Activated T-helper 1 cell treated with anti-CD3 and anti-CD28 coated beads, Interleukin-12 subunit alpha, Interleukin-12 subunit beta, Interleukin-2, Interleukin-4 antibody, amounts not matched to agents 30 ng/mL and 10 ng/mL and 1 ng/mL, durations not matched to agents 14 hours and 24 hours and 36 hours (primary cell): ENCODE measurements at places on chromosomes 13 and 19. TPM values are rescaled to one million over a fixed set of nuclear protein-coding genes. Genes with fewer than 3 reads are reported as not detected.

DNA sequence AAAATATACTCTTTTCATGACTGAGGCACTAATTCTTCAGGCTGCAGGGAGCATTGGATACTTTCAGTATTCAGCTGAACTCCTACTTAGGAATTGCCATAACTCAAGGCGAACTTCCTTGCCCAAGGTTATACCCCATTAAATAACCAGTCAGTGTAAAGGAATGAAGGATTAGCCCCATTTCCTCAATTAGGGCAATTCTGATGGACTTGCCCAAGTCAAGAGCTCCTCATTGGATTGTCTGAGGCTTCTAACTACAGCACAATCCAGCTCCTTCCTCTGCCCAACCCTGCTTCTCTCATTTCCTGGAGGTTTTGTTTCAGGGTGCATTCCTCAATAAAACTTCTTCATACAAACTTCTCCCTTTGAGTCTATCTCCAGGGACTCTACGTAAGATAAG lies 329.2 kb downstream of the LIG4 start:
- DNase-seq = no peak

The RNF17 gene
- not detected in 2 replicates for total RNA-seq

The NBEA gene
- 0.15 and 0.18 TPM in 2 replicates for total RNA-seq

GRCh38 chr19:50490411-50490811 lies 13.8 kb upstream of the GARIN5A start:
- DNase-seq = no peak

DNA sequence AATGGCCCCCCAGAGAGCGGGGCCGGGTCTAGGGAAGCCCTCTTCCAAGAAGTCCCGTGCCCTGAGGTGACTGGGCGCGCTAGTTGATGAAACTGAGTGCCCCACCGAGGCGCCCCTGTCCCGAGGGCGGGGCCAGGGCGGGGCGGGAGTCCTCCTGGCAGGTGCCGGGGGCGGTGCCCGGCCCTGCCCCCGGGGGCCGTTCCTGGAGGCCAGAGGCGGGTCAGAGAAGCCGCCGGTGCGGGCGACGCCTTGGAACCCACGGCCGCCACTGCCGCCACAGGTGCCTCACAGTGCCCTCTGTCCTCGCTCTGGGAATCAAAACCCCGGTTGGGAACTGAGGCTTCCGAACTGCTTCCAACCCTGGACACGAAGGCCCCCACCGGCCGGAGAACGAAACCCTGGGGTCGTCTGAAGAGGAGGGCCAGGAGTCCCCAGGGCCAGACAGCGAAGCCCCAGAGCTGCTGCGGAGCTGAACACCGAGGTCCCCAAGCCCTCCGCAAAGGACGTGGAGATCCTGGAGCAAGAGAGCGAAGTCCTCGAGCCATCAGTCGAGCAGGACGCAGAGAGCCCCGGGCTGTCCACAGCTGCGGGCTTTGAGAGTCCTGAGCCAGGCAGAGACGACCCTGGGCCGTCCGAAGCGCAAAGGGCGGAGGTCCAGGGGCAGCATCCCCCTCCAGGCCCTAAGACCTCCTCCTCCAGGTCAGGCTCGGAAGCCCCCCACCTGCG lies at the start of gene MISP3:
MISP3 (plus strand) TSS at position 252 of the 726 bp plus-strand sequence. CDS start 524 bp downstream, outside the sequence.
- DNase-seq = peak; percentile 33

GRCh38 chr19:40542202-40542859 lies 34.3 kb upstream of the SHKBP1 start:
- DNase-seq = no peak

The FBXO17 gene
- total RNA-seq = 0.10 TPM in 1 of 2 replicates, not detected in the other

- DNase-seq = no peak
Observed at GRCh38 chr13:97223711-97224541, 1.8 kb downstream of the MBNL2 start.

DNA sequence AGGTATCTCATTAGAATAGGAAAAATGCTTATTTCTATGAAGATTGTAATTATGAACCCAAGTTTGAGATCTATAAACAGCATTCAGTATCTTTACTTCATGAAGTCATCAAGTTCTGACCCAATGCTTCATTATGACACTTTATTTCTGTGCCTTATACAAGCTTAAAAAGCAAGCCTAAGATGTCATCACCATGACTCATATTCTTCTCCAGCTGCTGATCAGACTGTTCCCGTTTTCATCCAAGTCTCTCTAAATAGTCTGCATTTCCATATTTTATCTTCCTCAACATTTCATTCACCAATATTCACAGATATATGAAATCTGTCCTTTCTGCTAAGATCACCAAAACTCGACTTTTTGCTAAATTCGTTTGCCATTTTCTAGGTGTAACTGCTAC lies 1247.2 kb upstream of the PRR20A start:
- no peak for DNase-seq
